ENCODE measurements at places on chromosomes 11 and 22.

DNA sequence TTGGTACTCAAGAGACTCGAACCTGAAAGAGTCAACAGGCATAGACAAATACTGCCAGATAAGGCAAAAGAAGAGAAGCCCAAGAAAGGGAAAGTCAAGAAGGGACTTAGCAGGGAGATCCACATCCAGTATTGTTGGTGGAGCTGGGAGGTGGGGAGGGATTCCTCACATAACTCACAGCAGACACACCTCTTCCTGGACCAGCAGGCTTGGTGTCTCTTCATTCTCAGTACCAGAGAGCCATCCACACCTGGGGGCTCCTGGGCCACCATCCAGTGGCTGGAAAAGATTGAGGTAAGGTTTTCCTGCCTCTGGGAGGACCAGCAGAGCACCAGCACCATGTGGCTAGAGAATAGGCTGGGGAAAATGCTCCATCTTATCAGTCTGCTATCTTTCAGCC, 161.6 kb upstream of the SESN3 start:
- DNase-seq = no peak

DNA sequence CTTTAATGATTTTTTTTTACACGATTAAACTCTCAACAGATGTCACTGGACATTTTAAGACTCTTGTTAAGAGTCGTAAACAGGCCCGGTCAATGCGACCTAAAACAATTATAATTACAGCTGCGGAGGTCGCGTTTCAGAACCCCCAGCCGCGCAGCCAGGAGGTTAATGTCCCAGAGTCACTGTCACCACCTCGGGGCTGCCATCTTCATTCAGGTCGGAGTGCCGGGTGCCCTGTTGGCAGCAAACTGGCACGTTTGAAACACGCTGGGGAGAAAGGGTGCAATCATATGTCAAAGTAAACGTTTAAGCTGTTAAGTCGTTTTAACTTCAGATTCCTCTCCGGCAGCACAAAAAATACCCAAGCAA, 711 bp upstream of the PHF21B start:
- DNase-seq = no peak

GRCh38 chr11:126434950-126435335, 79.5 kb downstream of the ST3GAL4 start:
- DNase-seq = no peak

DNA sequence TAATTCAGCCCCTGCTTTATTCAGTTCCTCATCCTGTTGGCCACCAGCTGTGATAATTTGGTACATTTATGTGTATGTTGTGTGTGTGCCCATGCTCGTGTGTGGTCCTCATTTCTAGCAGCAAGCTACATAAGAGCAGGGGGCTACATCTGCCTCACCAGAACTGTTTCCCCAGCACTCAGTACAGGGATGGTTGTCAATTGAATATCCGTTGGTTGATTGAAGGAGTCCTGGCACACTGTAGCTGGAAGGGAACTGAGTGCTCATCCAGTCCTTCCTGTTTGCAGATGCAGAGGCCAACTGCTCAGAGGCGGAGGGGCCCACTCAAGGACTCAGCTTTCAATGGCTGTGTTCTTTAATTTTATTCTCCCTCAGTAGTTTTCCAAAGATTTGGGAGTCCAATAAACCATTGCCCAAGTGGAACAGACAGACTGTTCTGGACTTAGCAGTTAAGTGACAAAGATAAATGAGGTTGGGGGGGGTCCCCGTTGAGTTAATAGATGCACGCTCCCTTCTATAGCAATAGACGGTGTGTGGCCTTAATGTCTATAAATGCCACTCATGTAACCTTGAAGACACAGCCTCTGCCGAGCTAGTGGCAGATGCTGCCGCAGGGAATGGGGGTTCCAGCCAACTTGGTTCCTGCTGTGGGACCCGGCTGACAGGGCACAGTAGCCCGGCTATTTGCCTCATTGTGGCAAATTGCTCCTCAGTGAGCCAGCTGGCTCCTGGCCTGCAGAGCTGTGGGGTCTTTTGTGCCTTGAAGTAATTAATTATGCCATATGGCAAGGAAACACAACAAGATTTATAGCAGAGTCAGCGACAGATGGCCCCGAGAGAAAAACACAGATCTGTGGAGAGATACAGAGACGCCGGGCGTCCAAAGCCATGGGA, 71.4 kb upstream of the GRK3 start:
- DNase-seq = no peak

DNA sequence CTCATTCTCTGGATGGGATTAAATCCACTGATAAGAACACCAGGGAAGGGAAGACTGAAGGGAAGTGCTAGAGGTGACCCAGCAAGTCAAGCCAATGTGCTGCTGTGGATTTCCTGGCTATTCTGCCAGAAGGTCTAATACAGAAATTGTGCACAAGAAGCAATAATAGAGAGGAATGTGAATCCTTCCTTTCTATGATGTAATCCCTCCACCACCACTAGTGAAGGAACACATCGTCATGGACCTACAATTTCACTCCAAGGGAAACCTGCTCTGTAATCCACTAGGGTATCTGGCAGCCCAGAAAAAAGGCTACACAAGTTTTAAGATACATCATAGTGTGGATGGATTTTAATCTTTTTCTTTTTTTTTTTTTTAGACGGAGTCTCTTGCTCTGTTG, 17.4 kb downstream of the LARGE2 start:
- DNase-seq = no peak

GRCh38 chr11:72743321-72744221, 8.6 kb downstream of the ARAP1 start:
- no peak for DNase-seq

GRCh38 chr11:33151399-33151798, 9.9 kb downstream of the CSTF3 start:
- no peak for DNase-seq

DNA sequence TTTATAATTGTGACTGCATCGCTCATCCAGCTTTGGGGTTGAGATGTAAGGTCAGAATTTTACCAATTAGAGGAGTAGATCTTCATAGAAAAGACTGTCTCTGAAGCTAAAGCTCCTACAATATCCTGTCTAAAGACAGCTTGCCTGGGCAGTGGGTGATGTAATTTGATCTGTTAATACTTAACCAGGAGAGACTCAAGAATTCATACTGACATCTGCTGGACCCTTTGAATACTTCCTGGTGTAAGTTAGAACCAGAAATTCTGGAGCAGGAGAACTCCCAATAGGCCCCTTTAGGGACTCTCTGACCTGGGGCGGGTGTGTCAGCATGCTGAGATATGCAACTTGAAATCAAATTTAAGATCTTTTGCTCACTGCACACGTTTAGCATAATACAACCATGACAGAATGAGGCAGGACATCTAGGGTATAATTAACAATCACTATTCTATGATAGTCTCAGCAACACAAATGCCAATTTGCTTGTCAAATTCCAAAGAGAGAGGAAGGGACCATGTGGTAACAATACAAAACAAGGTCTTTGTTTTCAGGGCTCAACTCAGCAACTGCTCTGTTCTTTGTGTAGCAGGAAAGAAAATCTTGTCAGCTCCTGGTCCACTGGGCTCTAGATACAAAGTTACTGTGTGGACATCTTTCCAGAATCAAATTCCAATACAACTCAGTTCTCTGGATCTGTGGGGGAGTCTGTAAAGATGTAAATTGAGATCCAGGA, 143.9 kb downstream of the INSC start:
- DNase-seq = no peak

GRCh38 chr11:103618528-103618927, 417.9 kb upstream of the DDI1 start:
- no peak for DNase-seq

DNA sequence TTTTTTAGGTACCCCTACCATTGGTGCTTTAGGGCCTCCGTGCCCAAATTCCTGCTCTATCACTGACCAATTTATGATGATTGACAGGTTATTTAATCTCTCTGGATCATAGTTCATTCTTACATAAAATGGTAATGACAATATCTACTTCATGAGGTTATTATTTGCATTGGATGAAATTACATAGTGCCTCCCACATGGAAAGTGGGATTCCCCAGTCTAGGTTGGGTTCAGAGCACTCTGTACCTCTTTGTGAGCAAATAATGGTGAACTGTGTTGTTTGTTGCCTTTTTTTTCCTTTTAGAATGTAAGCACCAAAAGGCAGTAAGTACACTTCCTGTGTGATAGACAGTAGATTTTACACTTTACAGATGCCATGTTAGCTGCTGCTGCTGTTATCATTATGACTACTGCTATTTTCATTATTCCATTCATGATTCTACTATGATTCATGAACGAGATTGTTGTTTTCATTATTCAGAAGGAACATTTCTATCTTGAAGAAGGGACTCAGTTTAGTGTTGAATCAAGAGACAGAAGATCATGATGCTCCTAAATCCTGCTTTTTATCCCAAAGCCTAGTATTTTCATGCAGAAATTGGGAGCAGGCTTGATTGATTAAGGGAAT, 100.8 kb downstream of the ALX4 start:
- no peak for DNase-seq

DNA sequence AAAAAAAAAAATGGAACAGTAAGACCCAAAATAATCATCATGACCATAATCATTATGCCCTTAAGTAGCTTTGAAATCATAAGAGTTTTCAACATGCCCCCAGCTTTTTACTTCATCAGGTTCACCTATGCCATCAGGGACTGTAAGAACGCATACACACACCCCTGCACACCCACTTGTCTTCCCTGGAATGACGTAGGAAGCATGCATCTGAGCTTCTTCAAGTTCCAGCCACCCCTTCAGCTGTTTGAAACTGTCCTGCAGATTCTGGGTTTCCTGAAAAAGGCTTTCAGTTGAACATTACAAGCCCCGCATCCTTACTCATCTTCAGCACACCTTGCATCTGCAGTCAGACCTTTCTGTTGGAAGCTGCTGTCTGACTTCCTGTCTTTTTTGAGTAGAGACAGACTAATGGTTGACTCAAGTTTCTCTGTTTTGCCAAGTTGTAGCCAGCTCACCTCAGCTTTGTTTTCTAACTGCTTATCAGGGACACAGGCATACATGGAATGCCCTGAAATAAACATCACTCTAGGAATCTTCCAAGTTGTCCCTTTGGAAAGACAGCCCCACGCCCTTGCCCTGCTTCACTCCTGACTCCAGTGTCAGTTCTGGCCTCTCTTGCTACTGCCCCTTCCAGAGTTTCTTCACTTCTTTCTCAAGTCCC, 37.0 kb downstream of the ARHGAP1 start:
- DNase-seq = no peak

GRCh38 chr11:30908857-30909256, 322.7 kb upstream of the MPPED2 start:
- no peak for DNase-seq

- DNase-seq = peak; percentile 88
Observed at GRCh38 chr11:65182258-65183170, 786 bp downstream of the CAPN1 start.

- no peak for DNase-seq
Observed at GRCh38 chr22:18990355-18991137, 54.5 kb upstream of the PRODH start.

- DNase-seq = no peak
Observed at GRCh38 chr11:35362521-35362980, 56.8 kb downstream of the SLC1A2 start.

DNA sequence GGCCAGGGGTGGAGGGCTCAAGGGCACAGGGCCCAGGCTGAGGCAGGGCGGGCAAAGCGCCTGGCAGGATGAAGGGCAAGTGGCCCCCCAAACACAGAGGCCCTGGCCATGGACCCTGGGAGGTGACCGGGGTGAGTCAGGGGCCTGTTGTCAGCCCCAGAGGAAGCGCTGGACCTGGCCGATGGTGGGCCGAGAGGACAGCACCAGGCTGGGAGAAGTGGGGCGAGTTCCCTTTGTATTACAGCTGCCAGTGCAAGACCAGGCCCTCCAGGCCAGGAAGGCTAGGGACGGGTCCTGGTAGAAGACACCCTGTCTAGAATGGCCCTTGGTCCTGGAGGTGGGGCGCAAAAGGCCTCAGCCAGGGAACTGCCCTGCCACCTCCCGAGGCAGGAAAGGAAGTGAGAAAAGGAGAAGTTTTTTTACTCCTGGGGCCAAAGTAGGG, 12.8 kb downstream of the CXCR5 start:
- DNase-seq = no peak

DNA sequence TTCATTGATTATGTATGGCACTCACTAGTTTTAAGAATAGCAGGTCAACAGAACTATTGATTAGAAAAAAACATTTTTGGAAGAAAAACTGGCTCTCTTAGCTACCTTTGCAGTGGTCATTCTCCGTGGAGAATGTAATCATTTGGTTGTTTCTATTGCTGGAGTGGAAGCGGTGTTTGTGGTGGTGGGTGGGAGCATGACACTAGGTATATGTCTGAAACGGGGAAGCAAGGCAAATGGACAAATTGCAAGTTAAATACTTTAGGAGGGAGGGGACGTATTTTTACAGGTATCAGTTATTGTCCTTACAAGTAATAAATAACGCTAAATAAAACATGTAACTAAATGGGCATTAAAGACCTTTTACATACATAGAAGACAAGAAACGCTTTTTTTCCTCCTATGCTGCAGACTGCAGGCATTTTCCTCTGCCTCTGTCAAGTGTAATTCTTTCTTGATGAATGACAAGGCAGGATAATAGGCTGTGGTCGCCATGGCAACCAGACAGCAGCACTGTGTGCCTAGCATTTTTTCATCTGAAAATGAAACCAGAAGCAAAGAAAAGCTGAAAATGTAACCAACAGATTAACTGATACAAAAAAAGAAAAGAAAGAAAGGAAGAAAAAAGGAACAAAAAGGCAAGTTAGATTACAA, 46.2 kb downstream of the BLID start:
- peak; percentile 40 for DNase-seq

DNA sequence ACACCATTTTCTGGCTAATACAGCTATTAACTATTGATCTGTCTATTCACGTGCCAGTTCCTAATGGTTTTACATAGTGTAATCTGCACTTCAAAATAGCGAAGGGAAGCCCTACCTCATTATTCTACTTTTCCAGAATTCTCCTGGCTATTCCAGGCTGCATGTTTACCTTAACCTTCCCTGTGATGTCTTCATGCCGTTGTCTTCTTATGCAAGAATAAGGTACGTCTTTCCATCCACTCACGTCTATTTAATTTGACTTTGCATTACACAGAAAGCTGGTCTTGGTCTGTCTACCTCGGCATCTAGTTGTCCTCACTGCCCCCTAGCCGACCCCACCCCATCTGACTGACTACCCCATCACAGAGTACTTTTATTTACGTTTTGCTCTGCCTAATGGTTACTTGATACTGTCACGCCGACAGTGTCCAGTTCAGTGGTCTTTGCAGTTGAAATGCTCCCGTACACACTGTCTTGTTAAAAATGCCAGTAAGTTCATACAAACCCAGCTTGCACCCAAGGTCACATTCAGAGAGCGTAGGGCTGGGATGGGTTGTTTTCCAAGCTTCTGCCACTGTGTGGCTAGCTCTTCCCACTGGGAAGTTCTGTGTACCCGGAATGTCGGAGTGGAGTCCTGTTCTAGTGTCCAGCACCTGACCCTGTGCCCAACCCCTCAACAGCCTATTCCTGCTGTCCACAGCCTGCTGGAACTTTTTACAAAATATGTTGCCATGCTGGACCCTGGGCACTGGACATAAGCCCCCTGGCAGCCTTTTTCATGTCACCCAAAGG, 15.0 kb downstream of the NEAT1 start:
- no peak for DNase-seq

- no peak for DNase-seq
Observed at GRCh38 chr11:15858881-15859280, 497.5 kb downstream of the SOX6 start.
